ENCODE measurements at places on chromosomes 2 and 18. TPM values are rescaled to one million over a fixed set of nuclear protein-coding genes. Genes with fewer than 3 reads are reported as not detected.

CTAGE1 gene
- 0.07 TPM for total RNA-seq

DNA sequence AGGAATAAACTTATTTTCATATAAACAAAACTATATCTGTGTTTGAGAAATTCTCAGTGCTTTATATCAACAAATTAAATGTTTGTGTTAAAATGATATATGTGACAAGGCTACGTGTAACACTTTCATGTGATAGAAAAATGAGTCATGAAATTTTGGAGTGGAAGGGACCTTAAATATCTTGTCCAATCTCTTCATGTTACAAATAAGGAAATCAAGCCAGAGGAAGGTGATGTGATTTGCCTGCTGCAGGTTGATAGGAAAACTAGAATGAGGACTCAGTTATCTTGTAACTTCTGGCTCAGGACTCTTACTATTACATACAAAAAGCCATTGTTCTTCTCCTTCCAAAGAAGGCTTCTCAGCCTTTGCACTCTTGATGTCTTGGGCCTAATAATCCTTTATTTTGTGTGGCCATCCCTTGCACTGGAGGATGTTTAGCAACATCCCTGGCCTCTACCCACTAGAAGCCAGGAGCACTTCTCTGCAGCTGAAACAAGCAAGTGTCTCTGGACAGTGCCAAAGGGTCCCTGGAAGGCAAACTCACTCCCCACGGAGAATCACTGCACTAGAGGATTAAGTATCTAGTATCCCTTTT lies 43.0 kb upstream of the NARS1 start:
- DNase-seq: no peak

GRCh38 chr18:3667255-3668137 lies 217.5 kb downstream of the TGIF1 start:
- DNase-seq: no peak

GRCh38 chr2:57429831-57430230 lies 616.8 kb upstream of the VRK2 start:
- no peak for DNase-seq

DNA sequence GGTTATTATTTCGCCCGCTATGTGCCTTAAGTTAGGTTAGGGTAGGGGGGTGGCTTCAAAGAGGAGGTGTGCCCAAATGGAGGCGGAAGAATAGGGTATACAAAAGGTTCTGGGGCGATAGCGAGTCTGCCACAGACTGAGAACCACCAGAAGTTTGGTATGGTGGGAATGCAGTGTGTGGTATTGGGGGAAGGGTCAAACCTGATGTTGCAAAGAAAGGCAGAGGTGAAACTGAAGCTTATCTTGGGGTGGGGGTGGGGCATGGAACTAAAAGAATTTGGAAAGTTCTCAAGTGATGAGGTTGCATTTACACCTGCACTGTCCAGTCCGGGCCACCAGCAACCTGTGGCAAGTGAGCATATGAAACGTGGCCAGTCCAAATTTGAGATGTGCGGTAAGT lies 11.8 kb upstream of the CCBE1 start:
- DNase-seq: no peak

All from mesothelial cell of epicardium (in vitro differentiated cells).